Thyroid gland (tissue), 4 donors: ENCODE measurements at places on chromosomes 6 and 20. TPM values are rescaled to one million over a fixed set of nuclear protein-coding genes. Genes with fewer than 3 reads are reported as not detected.

JAG1 gene
- total RNA-seq, result 46.0 TPM

DNA sequence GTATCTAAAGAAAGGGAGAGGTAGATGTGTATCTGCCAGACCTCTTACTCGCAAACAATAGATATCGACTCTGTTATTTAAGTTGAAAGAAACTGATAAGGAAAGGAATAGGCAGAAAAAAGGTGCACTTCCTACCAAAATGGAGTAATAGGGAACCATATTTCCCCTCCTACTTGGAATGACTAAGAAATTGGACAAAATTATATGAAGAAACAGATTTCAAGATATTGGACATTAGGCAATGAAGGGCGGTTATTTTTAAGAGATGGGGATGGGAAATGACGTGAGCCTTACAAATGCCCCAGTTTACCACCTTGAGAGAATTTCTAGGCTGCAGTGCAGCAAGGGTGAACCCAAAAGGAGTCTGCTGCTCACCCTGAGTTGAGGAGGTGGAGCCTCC, 108.9 kb downstream of the ADTRP start:
- no peak for DNase-seq

- DNase-seq, result no peak
Observed at GRCh38 chr6:4781967-4782575, 5.9 kb downstream of the CDYL start.

ZNF184 gene
- 10.2 TPM for total RNA-seq

- DNase-seq, result no peak
Observed at GRCh38 chr20:46401478-46401860, 4.9 kb downstream of the ELMO2 start.

- DNase-seq, result no peak
Observed at GRCh38 chr6:152952866-152953509, 29.9 kb downstream of the FBXO5 start.

DNA sequence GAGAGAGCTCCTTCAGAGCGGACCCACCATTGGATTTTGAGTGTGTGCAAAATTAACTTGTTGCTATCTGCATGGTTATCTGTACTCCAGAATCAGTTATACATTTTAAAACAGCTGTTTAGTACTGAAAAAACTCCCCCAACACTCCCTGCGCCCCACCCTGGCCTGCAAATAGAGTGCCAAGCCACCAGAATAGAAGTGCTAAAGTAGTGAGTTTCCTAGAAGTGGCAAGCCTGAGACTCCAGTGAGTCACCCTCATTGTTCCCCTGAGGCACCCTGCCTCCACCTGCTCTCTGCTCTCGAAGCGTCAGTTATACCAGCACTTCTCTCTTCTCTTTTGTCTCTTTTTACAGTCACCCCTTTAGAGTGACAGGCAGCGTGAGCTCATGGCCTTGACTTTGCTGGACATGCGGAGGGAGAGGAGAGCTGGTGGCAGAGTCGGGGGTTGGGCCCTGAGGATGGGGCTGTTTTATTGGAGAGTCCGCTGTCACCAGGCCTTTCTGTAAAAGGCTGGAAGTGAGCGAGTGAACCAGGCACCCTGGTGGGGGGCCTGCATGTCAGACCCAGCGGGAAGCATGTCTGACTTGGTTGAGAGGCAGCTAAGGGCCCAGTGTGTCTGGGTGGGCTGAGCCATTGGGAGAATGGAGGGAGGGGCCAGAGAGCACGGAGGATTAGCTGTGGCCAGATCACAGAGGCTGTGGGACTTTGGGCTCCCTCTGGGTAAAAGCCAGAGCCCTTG, 10.4 kb downstream of the IGF2R start:
- peak; percentile 23 for DNase-seq

GNRH2 gene
- total RNA-seq, result not detected

GRCh38 chr6:106215608-106216007, 110.0 kb downstream of the ATG5 start:
- DNase-seq, result no peak

CYP24A1 gene
- 6.6 TPM for total RNA-seq

GRCh38 chr6:48511378-48511777, 400.4 kb upstream of the PTCHD4 start:
- DNase-seq, result no peak

DNA sequence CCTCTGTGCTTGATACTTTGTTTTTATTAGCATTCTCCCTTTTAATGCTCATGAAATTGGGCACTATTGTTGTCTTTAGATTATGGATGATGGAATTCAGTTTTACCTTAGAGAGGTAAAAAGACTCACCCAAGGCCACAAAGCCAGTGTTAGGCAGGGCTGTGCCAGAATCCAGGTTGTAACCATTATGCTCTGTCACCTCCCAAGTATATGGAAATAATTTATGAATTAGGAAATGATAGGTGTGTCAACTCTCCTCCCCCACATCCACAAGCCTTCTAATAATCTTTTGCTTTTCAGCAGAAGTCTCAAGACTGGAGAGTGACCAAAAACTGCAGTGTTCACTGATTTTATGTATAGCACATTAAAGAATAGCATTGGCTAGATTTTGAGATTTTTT, 13.0 kb downstream of the DCBLD1 start:
- DNase-seq, result no peak

- DNase-seq, result no peak
Observed at GRCh38 chr6:16103722-16104121, 25.2 kb upstream of the MYLIP start.

JARID2 gene
- 6.6 TPM for total RNA-seq

GRCh38 chr6:165556116-165556843, 106.8 kb downstream of the PDE10A start:
- peak; percentile 29 for DNase-seq

GRCh38 chr6:11656491-11656890, 118.9 kb downstream of the TMEM170B start:
- no peak for DNase-seq

- no peak for DNase-seq
Observed at GRCh38 chr20:37921341-37921929, 18.5 kb downstream of the VSTM2L start.

BPIFB2 gene
- total RNA-seq, result not detected

GRCh38 chr20:2763186-2763585, 37.2 kb downstream of the CPXM1 start:
- no peak for DNase-seq

DNA sequence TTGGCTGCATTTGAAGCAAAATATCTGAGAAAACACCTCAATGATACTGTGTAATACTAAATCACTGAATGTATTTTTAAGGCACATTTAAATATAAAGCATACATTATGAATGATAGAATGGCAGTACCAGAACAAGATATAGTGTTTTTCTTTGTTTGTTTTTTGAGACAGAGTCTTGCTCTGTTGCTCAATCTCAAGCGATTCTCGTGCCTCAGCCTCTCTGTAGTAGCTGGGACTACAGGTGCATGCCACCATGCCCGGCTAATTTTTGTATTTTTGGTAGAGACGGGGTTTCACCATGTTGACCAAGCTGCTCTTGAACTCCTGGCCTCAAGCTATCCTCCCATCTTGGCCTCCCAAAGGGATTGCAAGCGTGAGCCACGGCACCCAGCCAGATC, 2.3 kb upstream of the BICRAL start:
- no peak for DNase-seq

DNA sequence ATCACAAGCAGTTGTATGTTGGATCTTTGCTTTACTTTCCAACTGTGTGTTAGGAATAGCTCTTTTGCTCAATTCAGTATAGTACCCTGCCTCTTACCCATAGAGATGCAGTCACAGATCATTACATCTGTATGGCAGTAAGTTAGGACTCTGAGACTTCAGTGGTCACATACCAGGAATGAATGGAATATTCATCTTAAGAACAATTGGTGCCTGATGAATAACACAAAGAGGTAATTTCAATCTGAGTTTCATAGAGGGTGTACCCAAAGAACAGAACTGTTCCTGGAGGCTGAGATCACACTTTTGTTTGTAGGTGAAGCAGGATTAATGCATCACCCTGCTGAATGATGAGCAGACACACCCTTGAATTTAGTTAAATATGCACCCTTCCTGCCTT, 28.7 kb upstream of the KIF13A start:
- no peak for DNase-seq

FYN gene
- total RNA-seq, result 67.0 TPM
